ENCODE measurements at places on chromosomes 12 and 14. TPM values are rescaled to one million over a fixed set of nuclear protein-coding genes. Genes with fewer than 3 reads are reported as not detected.

GRCh38 chr12:64491718-64492117, 39.8 kb downstream of the TBK1 start:
- no peak for DNase-seq

- DNase-seq = no peak
Measured at GRCh38 chr12:51122844-51123243, 39.4 kb upstream of the CSRNP2 start.

- DNase-seq = no peak
Measured at GRCh38 chr14:79668951-79669350, 542.4 kb downstream of the DIO2 start.

DNA sequence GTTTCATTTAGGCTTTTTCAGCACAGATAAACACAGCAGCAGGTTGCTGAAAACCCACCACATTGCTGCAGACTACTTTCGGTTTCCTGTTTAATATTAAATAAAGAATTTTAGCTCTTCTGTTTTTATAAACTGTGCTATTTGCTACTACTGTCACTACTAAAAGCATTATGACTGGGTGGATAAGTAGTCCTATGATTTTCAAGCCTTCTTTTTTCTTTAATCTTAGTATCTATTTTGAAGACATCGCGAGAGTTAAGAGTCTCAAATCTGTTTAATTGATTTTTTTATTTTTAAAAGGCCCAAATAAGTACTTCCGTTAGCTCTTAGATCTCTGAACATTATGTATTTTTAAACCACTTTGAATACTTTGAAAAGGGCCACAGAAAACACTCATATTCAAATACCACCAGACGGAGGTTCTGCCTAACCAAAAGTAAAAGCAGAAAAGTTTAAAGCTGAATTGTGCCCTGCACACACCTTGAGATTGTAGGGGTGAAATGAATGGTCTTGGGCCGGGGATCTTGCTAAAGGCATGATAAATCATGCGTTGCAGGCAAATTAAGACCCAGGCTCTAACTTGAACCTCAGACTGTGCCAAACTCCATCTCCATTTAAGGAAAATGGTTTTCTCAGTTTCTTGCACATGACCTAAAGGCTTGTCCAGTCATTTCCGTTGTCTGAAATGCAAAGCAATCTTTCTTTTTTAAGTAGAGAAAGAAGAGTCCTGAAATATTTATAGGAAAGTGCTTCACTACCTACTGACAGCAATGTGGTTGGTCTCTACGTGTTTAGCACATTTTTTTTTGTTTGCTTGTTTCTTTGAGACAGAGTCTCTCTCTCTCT, 13.6 kb upstream of the FOXN3 start:
- no peak for DNase-seq

DNA sequence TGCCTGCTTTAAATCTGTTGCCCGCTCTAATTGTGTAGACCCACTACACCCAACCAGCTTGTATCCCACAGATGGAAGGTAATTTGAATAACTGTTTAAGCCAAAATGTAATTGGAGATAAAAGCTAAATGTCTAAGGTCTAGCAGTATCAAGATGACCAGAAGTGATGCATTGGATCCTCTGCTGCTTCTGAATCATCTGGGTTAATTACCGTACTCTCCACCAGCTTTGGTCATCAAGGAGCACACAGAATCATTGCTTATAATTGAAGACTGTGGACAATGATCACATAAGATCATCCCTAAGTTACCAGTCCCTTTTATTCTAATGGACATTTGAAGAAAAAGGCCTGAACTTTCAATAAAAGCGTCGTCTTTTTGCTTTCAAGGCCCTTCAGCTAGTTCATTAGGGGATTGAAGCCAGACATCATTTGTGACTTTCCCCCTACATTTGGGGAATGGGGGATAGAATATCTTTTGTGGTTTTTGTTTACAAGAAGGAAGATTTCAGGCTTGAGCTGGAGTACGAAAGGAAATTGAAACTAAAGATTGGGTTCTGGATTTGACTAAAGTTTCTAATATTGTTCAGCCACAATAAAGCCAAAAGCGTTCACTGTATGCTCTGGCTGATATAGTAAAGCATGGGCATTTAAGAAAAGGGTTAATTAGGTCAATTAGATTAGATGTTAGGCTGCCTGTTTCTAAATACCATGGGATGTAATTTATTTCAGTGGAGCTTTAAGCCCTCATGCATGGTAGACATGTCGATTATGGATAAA, 123.2 kb downstream of the CHST11 start:
- no peak for DNase-seq

- no peak for DNase-seq
Measured at GRCh38 chr12:38324912-38325311, 8.3 kb downstream of the ALG10B start.

- no peak for DNase-seq
Measured at GRCh38 chr12:71157601-71158233, at the start of gene TSPAN8. Gene TSPAN8 (minus strand): TSS chr12:71157999. CDS start chr12:71157678, 321 bp downstream.

CLEC6A gene
- total RNA-seq = not detected

DNA sequence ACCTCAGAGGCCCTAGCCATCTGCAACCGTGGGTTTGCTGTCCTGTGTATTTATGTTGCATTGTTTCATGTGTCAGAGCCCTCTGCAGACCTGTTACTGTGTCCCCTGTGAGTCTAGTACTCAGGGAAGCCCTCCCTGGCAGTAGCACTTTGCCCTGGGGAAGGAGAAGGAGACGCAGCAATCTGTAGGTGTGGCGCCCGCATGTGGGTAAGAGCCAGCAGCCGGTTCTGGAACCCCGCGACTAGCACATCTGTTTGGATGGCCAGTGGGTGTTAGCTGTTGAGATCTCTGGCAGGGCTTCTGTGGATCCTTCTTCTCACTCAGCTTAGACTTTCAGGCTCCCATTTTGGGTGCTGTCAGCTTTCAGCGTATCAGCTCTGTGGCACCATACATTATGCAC, 57.0 kb downstream of the TECPR2 start:
- no peak for DNase-seq

DNA sequence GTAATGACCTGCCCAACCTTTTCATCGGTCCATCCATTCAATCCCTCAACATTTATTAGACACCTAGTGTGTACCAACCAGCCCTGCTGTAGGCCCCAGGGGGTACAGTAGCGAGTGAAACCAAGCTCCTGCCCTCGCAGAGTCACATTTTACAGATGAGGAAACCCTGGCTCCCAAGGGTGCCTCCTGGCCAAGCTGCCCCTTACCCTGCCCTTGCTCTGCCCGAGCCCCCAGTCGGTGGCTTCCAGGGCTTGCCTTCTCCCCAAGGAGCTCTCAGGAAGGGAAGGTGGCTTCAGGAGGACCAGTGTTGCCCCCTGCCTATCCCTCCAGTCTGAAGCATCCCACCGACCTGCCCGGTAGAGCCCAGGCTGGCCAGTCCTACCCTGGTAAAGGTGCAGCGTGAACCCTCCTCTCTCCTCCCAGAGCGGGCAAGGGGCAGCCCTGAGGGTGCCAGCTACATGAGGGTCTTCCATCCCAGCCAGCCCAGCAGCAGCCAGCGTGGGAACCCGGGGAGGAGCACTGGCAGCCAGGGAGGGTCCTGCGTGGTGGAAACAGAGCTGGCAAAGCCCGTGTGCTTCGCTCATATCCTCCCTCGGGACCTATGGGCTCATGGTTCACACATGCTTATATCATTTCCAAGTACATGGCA, 670 bp upstream of the BEGAIN start:
- peak; percentile 6 for DNase-seq

DNA sequence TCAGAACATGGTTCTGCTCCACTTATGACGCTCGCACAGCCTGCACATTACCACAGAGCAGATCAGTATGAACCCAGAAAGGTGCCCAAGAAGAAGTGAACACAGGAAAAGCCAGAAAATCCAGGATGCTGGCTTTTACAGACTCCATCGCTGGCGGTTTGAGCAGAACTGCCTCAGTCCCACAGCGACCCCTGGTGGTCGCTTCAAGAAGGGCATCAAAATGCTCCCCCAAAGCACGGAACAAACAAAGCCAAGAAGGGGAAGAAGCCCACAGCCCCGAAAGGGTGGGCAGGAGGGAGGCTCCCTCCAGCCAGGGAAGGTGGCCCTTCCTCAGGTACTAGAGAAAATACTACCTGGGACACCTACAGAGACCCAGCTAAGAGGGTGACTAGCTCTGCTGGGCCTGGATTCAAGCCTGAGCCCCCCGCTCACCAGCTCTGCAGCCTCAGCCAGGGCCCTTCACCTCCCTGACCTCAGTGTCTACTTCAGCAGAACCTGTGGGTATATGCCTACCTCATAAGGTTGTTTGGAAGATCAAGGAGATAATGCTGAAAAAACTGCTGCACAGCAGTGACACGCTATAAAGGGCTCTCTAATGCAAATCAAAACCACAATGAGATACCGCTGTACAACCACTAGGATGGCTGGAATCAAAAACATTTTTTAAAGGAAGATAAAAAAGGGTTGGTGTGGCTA, 98.1 kb downstream of the NCOR2 start:
- DNase-seq = no peak

GRCh38 chr14:63745858-63746425, 18.1 kb upstream of the SGPP1 start:
- no peak for DNase-seq

GRCh38 chr12:124416516-124417395, 121.9 kb downstream of the RFLNA start:
- DNase-seq = no peak

DNA sequence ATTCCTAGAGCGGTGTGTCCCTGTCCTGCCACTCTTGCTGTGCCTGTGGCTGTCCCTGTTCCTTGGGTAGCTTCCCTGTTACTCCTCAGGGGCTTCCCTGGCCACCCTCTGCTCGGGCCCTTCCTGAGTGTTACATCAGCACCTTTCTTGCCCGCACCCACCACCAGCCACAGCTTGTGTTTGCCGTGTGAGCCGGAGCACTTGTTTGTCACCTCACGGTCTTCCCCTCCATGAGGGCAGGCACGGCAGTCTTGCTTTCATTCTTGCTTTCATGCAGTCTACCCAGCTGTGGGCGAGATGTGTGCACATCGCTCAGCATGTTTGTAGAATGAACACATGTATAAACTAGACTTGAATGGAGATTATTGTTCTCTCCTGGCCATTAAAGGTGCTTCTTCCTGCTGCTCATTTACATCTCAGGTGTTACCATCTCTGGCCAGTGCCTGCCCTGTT, 42.0 kb downstream of the TRAF3 start:
- no peak for DNase-seq

GRCh38 chr14:100504372-100505078, 82.7 kb downstream of the BEGAIN start:
- DNase-seq = no peak

DNA sequence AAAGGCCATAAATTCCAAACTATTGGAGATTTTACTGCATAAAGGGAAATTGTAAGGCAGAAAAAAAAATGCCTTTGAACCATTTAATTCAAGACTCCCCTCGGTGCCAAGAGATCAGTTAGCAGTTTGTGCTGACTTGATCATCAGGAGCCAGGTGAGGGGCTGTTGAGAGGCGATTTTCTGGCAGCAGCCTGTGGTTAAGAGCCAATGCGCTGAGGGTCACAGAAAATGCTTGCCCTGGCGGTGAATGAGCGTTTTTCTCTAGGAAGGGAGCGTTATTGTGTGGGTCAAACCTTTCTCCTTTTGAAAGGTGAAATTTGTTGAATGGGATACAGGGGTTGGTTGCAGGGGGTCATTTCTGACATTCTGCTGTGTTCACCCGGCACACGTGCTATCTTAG, 4.7 kb downstream of the SRRM4 start:
- DNase-seq = no peak

- no peak for DNase-seq
Measured at GRCh38 chr12:110972866-110973265, 52.5 kb upstream of the MYL2 start.

DNA sequence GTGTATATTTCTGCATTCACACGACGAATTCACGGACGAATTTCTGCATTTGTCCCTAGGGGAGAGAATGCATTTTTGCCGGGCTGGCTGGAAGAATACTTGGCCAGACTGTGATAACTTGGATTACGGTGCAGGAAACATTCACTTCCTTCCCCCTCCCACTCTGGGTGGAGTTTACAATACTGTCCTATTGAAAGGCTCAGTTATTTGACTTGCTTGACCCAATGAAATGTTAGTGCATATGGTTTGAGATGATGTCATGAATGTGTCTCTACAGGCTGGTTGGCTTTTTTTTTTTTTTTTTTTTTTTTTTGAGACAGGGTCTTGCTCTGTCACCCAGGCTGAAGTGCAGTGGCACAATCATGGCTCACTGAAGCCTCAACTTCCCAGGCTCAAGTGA, 90.7 kb upstream of the NOS1 start:
- no peak for DNase-seq

DNA sequence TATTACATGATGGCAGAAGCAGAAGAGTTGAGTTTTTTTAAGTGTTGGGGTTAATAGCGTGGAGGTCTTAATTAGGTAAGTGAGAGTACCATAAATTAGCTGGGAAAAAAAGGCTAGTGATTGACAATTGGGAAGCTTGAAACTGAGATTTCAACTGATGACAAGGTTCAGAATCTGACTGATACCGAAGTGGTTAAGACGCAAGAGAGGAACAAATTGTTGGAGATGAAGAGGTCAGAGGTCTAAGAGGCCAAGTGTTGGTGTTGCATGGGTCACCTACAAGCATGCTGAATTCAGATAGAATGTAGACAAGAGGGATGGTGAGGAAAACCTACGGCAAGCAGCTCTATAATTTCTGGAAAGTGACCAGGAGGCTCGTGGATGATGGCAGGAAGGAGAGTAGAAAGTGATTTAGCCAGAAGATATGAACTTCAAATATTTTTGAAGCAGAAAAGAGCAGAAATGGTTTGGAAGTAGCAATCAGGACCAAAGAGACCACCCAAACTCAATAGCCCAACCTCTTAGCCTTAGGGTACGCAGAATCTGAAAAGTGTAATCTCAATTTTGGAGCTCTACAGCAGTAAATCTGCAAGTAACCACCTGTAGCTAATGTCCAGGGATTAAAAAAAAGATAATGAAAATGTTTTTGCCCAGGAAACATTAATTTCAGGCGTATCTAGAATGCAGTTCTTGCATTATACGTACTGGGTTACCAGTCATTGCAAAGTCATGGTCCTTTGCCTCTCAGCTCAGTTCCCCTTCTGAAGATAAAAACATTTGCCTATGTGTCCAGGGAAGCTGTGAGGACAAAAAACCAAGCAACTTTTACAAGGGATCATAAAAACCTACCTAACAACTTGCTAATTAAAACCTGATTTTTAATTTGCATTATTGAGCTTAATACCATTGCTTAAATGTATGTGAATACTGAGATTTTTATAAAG, 1.7 kb upstream of the TMPO start:
- no peak for DNase-seq

SLCO1A2 gene
- not detected for total RNA-seq

- no peak for DNase-seq
Measured at GRCh38 chr14:75612157-75612556, 33.7 kb downstream of the FLVCR2 start.

DNA sequence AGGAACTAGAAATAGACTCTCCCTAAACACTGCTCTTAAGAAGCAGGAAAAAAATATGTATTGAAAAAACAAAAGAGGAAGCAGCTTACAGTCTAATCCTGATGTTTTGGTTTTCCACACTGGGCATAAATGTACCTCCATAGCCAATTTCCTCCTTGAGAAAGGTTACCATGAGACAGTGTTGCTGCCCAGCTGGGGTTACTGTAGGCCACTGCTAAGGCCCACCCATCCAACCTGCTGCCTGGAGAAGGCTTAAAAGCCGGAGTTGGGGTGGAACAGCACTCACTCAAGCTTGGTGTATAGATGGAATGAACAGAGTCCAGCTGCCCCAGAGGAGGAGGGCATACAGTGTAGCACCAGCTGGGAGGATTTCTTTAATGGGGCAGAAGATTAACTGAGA, 41.1 kb downstream of the ERG28 start:
- DNase-seq = no peak

RAPGEF3 gene
- 34.8 TPM for total RNA-seq

- DNase-seq = no peak
Measured at GRCh38 chr14:74008843-74009499, 10.1 kb downstream of the ENTPD5 start.

- DNase-seq = no peak
Measured at GRCh38 chr14:90499121-90499520, 102.3 kb downstream of the CALM1 start.

- DNase-seq = no peak
Measured at GRCh38 chr14:99647411-99647810, 2.5 kb downstream of the HHIPL1 start.

All from left ventricle myocardium inferior (tissue), 1 donor.